ENCODE measurements at places on chromosomes 5 and 9.

GRCh38 chr5:57650360-57651069 is 167.9 kb upstream of the ACTBL2 start:
- ATAC-seq: peak; percentile 85

DNA sequence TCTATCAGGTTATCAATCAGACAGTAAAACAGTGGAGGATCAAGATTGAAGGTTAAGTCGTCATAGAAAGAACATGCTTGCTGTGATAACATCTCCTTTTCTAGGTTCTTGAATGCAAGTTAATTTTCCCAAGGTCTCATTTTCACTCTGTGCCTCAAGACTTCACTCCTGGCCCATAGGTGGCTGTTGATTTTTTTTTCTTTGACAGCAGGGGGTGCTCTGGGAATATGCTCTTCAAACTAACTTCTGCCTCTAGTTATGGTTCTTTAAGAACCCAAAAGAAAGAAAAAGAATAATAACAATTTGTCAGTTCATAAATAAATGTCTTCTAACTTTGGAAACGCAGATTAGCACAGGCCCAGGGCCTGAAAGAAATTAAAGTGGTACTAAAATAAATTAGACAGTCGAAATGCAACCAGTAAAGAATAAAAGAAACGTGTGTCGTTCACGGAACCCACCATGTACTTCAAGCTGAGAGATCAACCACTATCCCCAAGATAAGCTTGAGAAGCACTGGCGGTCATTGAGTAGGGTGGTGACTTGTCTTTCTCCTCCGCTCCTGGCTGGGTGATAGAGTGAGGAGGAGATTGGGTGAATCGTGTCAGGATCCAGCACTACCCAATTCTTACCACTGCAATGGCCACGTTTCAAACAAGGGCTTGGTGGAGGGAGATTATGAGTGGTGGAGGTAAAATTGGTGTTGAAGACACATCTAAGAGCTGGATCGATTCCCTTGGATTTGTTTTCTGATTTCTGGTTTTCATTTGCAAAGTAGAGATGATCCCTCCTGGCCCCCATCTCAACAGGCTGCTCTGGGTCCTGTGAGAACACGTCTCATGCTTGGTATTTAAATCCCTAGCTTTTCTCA is 93.4 kb upstream of the IRX4 start:
- ATAC-seq: no peak

- no peak for ATAC-seq
Observed at GRCh38 chr9:116168231-116168630, 14.6 kb downstream of the PAPPA start.

- no peak for ATAC-seq
Observed at GRCh38 chr9:89377411-89377810, 59.1 kb downstream of the SECISBP2 start.

GRCh38 chr9:130239741-130240241 is 25.8 kb upstream of the HMCN2 start:
- ATAC-seq: 0 out of 3 replicates have a peak, but pooled peaks have one; percentile 2

DNA sequence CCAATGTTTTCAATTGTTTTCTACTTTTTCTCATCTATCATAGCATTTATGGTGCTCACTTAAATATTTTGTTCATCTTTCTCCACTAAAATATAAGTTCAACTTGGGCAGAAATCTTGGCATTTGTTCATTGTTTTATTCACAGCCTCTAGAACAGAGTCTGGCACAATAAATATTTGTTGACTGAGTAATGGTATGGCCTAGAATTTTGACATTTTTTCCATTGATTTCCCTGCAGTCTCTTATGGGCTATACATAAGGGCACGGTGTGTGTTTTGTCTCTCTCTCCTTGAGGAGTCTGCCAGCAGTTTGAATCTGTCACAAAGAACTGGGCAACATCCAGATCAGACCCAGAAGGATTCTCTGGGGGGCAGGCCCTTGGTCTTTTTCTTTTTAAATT is 379.7 kb downstream of the TMEM38B start:
- no peak for ATAC-seq

- no peak for ATAC-seq
Observed at GRCh38 chr9:34686732-34687131, 4.3 kb downstream of the CCL19 start.

DNA sequence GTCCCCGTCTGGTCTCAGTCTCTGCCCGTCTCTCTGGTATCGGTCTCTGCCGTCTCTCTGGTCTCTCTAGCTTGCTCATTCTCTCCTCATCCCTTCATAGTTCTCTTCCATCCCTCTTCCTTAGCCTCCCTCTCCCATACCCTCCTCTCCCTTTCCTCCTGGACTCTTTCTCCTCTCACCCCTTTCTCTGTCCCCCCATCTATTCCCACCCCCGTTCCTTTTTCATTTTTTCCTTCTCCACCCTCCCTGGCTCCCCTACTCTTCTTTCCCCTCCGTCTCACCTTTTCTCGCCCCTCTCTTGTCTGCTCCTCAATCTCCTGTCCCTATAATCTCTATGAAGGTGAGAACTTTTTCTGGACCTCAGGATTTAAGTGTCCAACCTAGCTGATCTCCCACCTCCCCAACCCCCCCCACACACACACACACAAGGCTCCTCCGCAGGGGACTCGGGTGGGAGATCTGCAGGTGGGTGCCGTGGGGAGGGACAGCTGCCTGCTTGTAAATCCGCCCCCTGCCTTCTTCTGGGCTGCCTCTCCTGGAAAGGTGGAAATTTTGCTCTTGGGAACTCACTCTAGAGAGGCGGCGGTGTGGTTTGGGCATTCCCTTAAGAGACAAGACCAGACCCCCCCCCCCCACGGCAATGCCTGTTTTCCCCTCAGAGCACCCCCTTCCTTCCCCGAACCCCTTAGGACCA is 953 bp downstream of the UBE2QL1 start:
- ATAC-seq: no peak

GRCh38 chr5:6745706-6746222 is 32.5 kb downstream of the TENT4A start:
- peak; percentile 85 for ATAC-seq

DNA sequence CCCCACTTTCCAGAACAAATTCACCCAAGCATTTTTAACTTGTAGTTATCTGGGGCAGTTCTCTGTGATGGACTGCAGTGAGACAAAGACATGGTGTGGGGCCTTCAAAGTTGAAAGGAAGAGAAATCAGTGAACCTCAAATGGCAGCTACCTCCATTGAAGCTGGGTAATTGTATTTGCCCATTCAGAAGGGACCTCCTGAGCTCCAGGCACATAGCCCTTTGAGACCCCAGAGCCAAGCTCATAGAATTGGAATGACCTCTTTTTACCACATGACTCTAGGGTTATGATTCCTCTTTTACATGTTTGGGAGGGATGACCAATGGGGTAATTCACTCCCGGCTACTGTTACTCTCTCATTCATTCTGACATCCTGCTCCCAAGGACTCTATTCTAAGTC is 368.4 kb upstream of the ITGA1 start:
- ATAC-seq: no peak

DNA sequence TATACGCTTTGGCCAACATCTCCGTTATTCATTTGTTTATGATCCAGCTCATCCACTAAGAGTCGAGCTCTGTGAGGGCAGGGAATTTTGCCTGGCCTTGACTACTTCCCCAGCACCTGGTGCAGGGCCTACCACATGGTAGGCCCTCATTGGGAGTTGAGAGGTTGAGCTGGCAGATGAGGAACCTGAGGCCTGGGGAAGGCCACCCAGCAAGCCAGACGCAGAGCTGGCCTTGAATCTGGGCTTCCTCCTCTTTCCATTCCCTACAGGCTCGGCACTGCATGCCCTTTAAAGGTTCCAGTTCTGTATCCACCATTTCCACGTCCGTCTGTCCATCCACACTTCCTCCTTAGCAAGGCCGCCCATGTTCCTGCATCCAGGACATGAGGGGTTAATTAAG is 24.2 kb downstream of the KCNMB1 start:
- no peak for ATAC-seq

GRCh38 chr9:82903503-82903902 is 159.4 kb downstream of the RASEF start:
- no peak for ATAC-seq

- peak; percentile 81 for ATAC-seq
Observed at GRCh38 chr5:151047814-151048425, 27.5 kb downstream of the GPX3 start.
